Adipocyte (in vitro differentiated cells): ENCODE measurements at places on chromosomes 7 and 10.

- no peak for DNase-seq
Measured at GRCh38 chr7:158772916-158773315, 56.4 kb downstream of the ESYT2 start.

- no peak for DNase-seq
Measured at GRCh38 chr10:11401264-11402235, 209.9 kb downstream of the USP6NL start.

- DNase-seq, result peak; percentile 30
Measured at GRCh38 chr7:83547526-83547925, 101.4 kb downstream of the SEMA3E start.

- no peak for DNase-seq
Measured at GRCh38 chr10:112816891-112817290, 133.2 kb upstream of the TCF7L2 start.

DNA sequence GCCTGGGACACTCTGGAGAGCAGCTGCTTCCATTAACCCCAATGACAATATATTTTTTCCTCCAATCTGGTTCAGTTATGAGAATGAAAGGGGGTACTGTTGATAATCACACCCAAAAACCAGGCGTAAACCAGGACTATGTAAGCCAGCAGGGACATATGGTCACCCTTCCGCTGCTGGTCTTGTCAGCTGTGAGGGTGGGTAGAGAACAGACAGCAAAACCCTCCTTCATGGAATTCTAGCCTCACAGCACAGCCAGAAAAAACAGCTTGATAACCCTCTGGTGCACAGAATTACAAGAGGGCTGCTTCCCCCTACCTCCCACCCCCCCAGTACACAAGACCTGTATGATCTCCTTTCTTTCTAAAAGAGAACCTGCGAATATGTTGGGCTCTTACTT is 368.8 kb upstream of the ZMIZ1 start:
- DNase-seq, result no peak
